ENCODE measurements at places on chromosomes 7 and 10. TPM values are rescaled to one million over a fixed set of nuclear protein-coding genes. Genes with fewer than 3 reads are reported as not detected.

LIPK gene
- not detected for total RNA-seq

DNA sequence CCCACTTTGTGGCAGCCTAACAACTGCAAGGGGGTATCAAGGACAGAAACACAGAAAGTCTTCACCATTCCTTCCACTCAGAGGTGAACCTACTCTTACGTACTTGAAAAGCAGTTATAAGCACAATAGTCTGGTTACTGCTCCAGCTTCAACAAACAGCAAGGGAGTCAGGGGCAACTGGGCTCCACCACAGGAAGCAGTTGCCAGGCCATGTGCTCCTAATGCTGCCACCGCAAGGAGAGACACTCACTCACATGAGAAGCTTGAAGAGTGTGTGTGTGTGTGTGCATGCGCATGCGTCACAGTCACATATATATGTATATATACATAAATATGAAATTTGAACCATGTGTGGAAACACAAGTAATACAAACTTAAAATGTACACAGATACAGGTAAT, 65.5 kb downstream of the GRB10 start:
- no peak for DNase-seq

- no peak for DNase-seq
Measured at GRCh38 chr10:72010234-72010973, 46.2 kb downstream of the CHST3 start.

- no peak for DNase-seq
Measured at GRCh38 chr7:124940306-124940705, 10.7 kb upstream of the POT1 start.

- no peak for DNase-seq
Measured at GRCh38 chr7:13834328-13834761, 155.1 kb downstream of the ETV1 start.

GJD4 gene
- not detected for total RNA-seq

THSD7A gene
- 4.6 TPM for total RNA-seq

- DNase-seq, result no peak
Measured at GRCh38 chr10:28180654-28181053, 122.2 kb downstream of the MPP7 start.

DNA sequence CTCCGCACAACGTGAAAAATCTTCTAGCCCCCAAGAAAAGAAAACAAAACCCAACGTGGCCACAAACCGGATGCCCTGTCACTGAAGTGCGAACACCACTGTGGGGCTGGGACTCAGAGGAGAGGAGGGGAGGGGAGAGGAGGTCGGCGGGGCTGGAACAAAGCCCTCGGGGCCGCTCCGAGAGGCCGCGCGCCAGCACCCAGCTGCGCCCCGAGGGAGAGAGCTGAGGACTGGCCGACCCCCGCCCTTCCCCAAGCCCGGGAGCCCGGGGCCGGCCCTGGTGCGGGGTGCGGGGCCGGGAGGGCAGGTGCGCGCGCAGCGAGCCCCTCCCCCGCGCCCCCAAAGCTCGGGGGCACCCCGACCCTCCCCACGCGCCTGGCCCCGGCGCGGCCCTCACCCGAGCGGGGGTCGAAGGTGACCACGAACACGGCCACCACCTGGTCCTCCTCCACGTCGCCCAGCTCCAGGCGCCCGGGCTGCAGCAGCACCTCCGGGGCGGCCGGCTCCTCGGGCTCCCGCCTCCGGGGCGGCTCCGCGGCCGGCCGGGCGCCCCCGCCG, 398 bp downstream of the DENND11 start:
- peak; percentile 55 for DNase-seq

DNA sequence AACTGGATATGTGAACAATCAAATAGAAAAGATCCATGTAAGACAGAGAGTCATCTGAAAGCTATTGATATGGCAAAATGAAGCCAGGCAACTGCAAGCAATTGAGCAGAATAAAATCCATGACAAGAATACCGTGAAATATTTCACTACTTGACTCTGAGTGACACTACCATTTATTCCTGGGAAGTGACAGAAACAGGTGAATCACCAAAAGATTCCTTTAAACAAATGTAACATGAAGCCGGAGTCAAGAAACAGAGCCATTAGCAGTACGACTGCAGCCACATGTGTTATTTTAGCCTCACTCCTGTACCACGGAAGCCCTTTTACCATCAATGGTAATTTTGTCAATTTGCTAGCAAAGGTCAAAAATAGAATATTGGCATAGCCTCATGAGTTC, 197.7 kb upstream of the POT1 start:
- no peak for DNase-seq

GRCh38 chr7:100208911-100209408, 10.8 kb upstream of the PVRIG start:
- no peak for DNase-seq
